ENCODE measurements at places on chromosomes 7 and 10.

- no peak for DNase-seq
Observed at GRCh38 chr7:121373177-121373576, 22.9 kb downstream of the FAM3C start.

DNA sequence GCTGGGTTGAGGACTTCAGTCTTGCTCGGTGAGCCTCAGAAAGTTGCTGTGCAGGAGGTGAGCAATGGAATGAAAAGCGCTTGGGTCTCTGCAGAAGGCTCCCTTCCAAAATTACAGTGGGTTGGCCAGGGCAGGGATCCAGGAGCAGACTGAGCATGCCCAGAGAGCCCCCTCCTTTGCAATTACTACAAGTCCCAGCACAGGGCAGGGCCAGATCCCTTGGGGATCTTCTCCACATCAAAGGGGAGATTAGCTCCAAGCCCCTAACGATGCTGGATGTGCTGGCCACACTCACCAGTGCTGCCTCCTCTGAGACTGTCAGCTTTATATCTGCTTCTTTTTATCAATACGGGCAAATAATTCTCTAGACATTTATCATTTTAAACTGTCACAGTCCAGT lies 337.5 kb downstream of the RPS24 start:
- DNase-seq, result no peak

GRCh38 chr10:71909399-71910083 lies 54.7 kb upstream of the CHST3 start:
- DNase-seq, result no peak

DNA sequence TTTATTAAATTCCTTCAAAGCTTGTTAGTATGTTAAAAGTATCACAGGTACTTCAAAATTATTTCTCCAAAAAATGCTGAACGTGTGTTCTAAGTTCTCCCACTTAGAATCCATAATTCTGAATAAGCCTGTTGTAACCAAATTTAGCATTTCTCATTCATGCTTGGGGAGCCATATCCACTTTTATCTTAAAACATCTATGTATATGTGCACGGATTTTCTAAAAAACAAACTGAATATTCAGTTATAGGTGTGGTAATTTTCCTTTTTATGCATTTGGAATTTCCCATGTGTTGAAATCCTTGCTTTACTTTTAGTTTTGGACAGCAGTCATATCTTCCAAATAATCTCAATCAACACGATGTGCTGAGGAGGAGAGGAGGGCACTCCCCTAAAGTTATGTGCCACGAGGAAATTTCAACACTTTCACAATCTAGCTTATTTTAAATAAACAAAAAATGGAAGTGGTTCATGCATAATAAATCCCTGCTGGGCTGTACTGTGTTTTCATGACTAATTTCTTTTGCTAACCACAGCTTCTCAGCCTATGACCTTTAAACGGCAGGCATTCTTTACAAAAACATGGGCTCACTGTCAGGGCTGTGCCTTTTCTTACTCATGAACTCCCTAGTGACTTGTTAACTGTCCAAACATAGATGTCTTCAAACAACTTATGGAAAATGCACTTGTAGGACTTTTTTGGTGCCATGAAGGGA lies 380.3 kb upstream of the SEMA3C start:
- DNase-seq, result no peak

GRCh38 chr7:47241112-47242065 lies 340.5 kb downstream of the TNS3 start:
- no peak for DNase-seq

GRCh38 chr7:21142081-21142480 lies 285.8 kb upstream of the SP4 start:
- DNase-seq, result no peak

DNA sequence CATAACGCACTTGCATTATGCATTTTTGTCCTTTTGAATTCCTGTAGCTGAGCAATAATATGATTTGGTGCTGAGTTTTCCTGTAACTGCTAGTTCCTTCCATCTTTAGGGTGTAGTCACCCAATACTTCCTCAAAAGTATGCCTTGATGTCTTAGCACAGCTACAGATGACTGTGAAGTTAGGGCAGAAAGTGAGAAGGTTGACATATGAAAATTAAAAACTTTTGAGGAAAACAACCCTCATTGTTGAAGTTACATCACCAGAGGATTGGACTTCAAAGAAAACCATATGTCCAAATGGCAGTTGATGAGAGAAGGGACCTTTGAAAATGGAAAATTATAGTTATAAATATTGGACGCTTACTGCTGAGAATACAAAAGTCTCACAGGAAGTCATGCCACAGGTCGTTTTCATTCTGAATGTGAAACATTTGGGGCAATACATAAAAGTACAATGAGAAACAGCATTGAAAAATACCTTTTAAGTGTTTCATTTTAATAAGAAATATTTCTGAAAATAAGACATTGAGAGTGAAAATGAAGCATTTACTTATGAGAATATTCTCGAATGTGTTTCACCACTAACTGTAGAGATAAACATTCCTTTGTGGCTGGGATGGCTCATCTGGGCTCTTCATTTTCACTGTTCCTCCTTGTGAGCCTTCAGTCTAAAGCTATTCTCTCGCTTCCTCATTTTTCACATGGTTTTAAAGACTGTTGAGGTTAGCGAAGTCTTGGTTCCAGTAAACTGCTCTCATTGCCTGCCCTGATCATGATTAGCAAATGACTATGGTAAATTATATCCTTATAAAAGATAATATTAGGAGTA lies 61.4 kb upstream of the NME8 start:
- DNase-seq, result no peak

GRCh38 chr10:110500515-110500905 lies 2.8 kb downstream of the DUSP5 start:
- DNase-seq, result no peak

DNA sequence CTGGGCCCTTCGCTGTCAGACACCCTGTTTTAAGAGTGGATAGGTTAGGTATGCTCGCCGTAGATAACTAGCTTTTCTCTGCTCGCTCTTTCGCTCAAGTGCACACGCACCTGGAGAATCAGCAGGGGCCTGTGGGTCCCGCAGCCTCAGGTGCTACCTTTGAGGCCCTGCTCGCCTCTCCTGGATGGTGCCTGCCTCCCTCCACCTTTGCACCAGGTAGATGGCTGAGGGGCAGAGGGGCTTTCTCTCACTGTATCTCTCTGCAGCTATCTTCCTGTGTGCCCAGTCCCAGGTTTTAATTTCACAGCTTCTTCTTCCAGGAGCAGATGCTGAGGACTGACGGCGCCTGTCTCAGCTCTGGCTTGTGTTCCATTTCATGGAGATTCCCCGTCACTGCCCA lies 227.9 kb downstream of the TCF7L2 start:
- no peak for DNase-seq

DNA sequence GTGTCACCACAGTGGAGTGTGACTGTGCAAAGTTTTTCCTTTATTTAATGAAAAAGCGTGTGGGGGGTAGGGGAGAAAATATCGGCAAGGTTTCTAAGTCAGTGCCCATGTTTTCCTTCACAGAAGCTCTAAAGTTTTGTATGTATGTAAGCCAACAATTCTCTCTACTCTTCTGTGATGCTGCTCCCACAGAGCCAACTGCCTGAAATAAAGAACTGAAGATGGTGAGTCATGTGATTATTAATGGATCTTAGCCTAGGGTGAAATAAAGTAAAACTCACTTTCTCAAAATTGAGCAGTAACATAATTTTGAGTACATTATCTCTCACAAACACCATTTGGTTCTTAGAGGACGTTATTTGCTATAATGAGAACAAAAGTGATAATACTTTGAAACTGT lies 143.7 kb downstream of the ELMO1 start:
- DNase-seq, result no peak

DNA sequence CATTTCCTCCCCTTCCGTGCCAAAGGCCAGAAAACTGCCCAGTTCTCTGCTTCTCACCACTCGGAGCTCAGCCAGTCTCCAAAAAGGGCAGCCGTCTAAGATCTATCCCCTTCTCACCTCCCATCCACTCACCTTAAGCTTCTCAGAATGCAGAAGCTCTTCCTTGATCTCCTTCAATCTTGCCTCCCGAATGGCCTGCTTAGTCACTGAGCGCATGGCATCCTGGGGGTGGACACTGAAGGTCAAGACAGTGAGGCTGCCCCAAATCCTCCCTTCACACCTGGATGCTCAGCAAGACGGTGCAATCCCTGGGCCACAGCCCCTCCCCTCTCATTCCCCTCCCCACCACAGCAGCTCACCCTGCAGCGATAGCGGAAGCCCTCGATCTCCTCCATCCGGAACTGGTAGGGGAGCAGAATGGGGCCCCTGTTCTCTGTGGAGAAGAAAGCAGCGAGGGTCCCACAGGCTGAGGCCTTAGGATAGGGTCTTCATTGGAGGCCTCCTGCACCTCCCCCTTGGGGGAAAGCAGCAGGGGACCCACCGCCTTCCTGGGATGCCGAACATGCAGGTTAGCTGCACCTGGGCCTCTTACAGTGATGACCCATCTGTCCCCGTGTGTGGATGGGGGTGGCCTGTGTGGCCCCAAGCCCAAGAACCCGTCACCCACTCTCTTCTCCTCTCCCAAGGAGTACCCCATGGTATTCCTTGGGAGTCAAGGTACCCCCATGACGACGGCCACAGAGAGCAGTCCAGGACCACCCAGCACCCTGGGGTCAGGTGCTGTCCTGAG lies 4.7 kb downstream of the DDX56 start:
- DNase-seq, result no peak

DNA sequence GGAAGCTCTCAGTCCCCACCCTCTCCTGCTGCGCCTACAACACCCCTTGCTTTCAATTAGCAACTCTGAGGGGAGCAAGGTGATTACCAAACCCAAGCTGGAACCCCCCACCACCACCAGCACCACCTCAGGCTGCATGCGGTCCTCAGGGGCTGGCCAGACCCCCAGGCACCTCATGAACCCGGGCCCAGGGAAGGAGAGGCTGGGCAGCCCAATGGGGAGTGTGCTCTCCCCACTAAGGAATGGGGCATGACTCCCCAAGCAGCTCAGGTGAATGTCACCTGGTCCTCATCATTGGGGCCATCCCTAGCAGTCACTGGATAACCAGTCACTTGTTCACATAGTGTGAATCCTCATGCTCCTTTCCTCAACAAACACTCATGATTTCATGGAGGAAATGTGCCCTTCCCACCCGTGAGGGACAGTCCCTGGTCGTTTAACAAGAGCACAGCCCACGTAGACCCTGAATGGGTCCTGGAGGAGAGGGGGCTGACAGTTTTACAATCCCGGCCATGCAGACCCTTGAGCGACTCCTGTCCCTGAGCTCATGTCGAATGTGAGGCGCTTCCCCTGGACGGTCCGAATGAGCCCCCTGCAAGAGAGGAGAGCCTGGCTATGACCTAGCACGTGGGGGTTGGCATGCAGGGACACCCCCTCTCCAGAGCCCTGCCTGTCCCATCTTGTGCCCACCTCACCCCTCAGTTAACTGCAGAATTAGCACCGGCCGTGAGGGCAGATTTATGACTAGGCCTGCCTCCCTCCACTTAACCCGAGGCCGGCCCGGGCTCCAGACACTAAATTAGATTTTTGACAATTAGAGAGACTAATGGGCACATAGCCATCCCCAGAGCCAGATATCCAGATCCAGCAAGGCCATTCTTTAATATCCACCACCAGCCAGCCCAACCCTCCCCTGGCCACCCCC lies 29.1 kb downstream of the POLL start:
- no peak for DNase-seq

DNA sequence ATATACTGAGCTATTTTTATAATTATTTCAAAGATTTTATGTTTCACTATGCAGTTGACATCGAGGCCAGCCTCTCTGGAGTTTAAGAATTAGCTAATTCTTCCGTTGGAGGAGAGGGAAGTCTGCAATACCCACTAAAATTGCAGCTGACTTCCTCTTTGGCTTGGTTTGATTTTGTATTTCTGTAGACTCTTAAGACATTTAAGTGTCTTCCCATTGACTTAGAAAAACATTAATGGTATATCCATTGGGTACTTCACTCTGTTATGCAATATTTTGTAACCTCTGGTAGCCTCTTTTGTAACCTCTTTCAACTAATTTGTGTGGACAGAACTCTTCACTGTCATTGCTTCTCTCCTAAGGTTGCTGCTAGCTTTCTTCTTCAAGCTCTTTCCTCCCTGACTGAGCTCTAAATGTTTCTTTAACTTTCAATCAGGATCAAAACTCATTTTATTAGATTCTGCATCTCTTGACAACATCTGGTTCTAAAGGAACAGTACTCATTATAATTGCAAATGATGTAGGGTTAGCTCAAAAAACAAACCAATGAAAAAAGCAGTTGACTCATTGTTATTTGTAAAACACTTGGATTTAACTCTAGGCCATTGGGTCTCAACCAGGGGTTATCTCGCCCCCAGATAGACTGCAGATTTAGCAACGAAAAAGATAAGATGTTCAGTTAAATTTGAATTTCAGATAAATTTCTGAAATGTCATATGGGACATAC lies 1.7 kb upstream of the ANKRD22 start:
- no peak for DNase-seq

DNA sequence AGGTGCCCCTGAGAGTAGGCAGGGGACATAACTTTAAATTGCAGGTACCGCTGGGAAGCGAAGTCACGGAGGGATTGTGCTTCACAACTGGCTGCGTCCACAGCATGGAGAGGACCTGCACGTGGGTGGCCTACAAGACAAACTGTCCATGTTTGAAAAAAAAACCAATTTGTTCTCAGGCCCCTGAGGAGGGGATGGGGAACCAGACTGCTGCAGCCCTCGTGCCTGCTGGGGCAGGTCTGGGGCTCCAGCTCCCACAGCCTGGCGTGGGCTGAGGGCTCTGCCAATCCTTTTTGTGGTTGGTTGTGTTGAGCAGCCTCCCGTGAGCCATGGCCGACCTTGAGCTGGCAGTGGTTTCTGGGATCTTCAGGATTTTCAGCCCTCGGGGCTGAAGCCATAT lies 9.7 kb downstream of the SFRP5 start:
- DNase-seq, result no peak

DNA sequence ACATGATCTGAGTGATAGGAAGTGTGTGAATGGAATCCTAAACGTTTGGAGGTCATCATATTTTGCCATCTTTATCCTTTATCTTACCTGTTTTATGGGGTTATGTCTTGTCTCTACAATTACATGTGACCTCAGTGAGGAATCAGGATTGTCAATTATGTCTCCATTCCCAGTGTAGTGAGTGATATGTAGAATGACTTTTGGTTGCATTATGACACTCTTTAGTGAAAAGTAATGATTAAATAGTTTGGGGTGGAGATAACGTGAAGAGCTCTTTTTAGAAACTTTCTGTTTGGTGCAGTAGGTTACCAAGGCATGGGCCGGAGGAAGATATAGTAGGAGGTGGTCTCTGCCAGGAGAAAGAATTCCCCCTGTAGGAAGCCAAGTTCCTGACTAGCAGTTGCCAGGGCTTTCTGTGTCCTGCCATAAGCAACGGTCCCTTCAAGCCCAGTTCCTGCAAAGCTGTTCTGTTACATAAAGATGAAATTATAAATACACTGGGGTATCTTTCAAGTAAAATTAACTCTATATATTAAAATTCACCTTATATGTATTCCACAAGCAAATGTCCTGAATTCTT lies 228.2 kb downstream of the NSUN6 start:
- DNase-seq, result no peak
